ENCODE measurements at places on chromosomes 2 and 18.

GRCh38 chr2:195119231-195119630 lies 537.8 kb upstream of the SLC39A10 start:
- DNase-seq, result no peak

GRCh38 chr2:129430911-129431310 lies 548.6 kb upstream of the RAB6C start:
- no peak for DNase-seq

- DNase-seq, result no peak
Observed at GRCh38 chr2:172763079-172763478, 27.4 kb downstream of the RAPGEF4 start.

GRCh38 chr2:238075397-238075796 lies 14.6 kb downstream of the SCLY start:
- DNase-seq, result no peak

DNA sequence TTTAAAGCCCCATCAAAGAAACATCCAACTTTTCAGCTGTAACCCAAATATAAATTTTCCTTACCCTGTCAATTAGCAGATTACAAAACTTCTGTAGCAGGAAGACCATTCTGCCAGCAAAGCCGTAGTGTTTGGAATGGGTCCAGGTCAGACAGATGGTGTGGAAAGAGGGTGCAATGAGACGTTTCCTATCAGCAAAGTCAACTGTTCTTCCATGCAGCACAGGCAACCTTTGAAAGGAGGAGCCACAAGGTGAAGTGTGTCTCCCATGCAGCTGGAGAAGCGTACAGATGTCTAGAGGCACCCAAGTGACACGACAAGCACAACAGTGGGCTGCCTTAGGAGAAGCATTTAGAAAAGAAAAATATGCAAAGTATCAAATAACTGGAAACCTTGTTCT lies 83.7 kb downstream of the SP3 start:
- no peak for DNase-seq

DNA sequence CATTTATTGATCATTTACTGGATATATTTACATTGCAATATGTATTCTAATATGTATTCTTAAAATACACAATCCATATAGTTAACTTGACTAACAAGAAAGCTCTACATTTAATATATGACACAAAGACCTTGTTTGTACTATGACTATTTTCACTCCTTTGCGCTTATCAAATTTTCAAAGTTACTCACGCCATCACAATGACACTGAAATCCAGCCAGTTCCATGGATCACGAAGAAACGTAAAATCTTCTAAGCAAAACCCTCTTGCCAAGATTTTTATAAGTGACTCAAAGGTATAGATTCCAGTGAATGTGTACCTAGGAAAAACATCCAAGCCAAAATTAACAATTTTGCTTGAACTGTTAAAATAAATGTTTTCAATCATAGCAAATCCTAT lies 39.6 kb downstream of the SCN3A start:
- no peak for DNase-seq

- DNase-seq, result no peak
Observed at GRCh38 chr2:240395896-240396622, 39.4 kb upstream of the GPC1 start.

DNA sequence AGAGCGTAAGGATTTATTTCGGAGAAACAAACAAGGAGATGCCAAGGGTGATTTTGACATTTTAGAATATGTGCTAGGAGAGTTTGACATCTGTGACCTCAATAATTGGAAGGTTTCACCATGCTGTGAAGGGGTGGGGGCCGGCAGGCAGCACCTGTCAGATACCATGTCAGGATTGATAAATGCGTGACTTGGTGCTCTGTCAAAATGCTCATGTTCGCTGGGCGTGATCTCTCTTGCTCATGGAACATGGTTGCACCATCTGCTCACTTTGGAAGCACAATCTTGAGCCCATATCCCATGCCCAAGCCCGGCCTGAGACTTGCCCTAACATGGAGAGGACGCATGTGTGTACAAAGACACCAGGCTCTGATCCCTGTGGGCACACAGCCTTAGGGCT lies 347.6 kb downstream of the RNF144A start:
- DNase-seq, result no peak

GRCh38 chr2:3489764-3490115 lies 29.6 kb downstream of the ADI1 start:
- DNase-seq, result no peak

DNA sequence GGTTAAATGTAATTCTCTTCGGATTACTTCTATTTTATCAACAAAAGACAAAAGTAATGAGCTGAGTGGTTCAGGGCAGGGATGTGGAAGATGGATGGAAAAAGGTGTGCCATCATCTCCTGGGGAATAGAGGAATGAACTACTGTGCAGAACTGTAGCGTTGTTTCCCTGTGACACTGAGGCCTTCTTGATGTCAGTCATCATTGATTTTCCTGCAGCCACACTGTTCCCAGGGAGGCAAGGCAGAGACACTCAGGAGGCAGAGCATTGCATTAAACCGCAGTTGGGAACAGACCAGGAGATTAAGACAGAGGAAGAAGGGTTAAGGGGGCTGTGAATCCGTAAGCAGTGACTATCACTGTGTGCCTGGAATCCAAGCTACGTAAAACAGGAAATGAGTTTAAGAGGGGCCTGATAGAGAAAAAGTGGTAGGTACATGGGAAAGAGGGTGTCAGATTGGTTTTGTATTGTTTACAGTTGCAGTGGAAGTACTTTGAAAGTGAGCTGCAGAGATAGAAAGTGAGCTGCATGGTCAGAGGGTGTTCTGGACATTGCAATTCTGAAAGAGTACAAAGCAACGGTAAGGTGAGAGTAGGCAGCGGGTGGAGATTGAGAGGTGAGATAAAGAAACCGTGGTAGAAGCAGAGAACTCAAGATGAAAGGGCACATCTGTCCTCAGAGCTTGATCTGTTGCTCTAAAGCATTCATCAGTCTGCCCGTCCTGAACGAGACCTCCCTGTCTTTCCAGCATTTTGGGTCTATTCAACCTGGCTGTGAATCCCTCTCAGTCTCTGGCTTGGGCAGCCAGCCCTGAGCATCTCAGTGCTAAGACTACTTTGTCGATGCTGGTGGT lies 793.4 kb upstream of the CELF4 start:
- no peak for DNase-seq

- peak; percentile 60 for DNase-seq
Observed at GRCh38 chr2:226426292-226426736, 373.3 kb downstream of the IRS1 start.

DNA sequence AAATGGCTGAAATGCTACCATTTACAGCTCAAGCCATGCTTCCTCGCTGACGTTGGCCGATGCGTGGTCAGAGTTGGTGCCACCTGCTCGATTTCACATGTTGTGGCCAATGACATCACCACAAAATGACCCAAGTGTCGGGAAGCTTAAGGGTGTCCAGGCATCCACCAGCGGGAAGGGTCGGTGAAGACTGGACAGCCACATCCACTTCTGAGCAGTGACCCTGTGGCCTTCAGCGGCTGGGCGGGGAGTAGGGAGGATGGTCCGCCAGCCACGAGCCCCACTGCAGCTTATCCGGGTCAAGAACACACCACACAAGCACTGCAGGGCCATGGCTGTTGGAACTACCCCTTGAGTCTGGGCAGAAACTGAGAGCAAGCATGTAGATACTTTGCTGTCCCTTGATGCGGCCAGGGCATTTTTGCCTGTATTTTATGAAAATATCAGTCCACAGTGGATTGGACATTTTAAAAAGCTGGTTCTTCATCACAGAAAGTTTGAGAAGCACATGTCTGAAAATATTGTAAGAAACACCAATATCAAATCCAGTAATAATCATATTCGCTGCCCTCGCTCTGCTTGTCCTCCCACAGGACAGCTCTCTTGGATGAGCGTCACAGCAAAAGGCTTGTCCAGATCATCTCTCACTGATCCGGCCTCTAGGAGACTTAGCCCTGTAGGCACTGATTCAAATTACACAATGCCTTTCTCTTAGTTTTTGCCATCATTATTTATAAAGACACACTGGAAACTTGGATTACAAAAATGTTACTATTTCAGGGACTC lies 174.0 kb downstream of the TWIST2 start:
- no peak for DNase-seq

DNA sequence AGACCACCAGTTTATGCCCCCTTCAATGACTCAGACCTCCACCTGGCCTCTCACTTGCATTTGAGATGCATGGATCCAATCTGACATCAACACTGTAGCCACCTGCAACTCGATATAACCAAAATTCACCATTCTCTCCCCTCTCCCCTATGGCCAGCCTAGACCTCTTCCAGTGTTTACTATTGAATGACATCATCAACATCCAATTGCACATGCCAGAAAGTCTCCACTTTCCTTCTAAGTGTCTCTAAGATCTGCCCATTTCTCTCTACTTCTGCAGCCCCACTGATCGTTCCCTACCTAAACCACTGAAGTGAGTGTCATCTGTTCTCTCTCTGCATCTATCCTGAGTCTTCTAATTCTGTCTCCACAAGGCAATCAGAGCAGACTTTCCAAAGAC lies 151.3 kb upstream of the APCDD1 start:
- DNase-seq, result no peak

DNA sequence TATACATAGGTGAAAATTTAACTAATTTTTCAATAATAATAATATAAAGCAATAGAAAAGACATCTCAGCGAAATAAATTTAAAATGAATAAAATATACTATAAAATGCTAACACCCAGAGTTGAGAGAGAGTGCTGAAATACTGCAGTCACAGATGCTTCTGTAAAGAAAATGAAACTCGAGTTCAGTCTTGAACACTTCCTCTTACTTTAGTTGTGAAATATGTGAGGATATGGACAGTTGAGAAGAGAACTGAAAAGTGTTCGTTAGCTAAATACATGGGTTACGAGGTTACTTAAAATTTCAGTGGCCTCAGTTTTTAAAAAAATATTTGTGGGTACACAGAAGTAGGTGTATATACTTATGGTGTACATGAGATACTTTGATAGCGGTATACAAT lies 106.8 kb downstream of the DNAH7 start:
- DNase-seq, result no peak

- no peak for DNase-seq
Observed at GRCh38 chr2:37992601-37993000, 67.5 kb downstream of the RMDN2 start.

- peak; percentile 66 for DNase-seq
Observed at GRCh38 chr2:164967781-164968228, 12.5 kb upstream of the SLC38A11 start.

GRCh38 chr2:120774557-120775160 lies 39.0 kb downstream of the GLI2 start:
- no peak for DNase-seq

DNA sequence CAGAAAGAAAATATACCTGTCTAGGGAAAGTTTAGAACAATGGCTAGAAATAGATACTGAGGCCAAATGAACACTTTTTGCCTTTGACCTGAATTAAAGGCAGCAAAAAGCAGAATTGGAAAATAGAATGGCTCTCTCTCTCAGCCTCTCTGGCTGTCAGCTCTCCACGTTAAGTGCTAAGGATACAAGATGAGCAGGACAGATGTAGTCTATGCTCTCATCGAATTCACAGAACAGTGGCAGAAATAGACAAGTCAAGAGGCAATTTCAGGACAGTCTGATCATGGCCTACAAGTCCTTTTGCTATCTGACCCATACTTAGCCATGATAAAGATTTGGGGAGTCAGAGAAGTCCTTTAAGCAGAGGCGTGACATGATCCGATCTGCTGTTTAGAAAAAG lies 120.2 kb upstream of the CREB1 start:
- no peak for DNase-seq

- no peak for DNase-seq
Observed at GRCh38 chr18:1998121-1998520, 573.2 kb downstream of the METTL4 start.

DNA sequence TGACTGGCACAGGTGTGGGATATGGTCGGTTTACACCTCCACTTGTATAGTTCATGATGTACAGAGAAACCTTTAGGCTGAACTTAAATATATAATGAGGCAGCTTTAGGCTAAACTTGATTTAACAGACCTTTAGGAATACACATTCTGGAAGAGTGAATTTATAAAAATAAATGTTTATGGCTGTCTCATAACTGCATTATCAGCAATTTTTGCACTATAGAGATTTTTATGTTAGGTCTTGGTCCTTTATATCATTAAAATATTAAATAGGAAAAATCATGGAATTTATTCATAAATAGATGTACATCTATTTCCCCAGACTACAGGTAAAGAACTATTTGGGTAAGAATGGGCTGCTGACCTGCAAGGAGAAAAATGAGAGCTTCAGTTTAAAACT lies 19.8 kb downstream of the RAB27B start:
- DNase-seq, result no peak

- DNase-seq, result no peak
Observed at GRCh38 chr2:149446748-149447147, 116.4 kb downstream of the LYPD6 start.

GRCh38 chr18:55116863-55117262 lies 157.6 kb upstream of the CCDC68 start:
- no peak for DNase-seq
